ENCODE measurements at places on chromosomes 7 and 10.
A peak's percentile ranks its signal among the peaks of the same experiment; 100 is the strongest.

DNA sequence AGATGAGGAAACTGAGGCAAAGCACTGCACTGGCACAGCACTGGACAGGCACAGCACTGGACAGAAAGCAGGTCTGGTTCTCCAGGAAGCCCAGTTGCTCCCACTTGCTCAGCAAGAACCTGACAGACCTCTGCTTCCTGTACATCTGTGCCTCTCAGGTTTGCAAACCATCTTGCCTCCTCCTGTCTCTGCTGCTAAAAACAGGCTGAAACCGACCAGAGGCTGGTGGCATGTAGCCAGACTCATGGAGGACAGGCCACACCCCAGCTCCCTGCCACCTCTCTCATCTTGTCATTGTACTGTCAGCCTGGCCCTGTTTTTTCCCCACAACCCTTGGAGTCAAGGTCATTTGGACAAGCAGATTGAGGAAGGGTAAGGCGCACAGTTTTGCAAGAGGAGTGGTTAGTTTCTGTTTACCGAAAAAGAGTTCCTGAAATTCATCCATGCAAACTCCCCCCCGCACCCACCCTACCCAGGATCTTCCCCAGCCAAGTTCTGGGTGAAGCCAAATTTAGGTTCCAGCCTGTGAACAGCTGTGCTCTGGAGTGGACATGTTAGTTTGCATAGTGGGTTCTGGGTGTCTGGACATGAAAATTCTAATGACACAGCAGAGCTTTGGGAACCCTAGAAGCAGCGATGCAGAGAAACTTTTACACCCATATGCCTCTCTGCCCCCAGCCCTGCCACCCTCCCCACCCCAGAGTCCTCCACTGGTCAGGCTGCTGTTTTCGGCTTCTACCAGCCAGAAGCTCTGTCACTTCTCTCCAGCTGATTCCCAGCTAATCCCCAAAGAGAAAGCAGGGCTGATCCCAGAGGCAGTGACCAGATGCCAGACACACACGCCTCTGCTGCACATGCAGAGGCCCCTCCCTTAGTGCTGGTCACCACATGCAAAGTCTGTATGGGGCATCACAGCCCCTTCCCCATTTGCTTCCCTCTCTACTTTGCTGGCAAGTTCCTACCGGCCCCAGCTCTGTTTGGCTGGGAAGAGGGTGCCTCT, 8.5 kb upstream of the C10orf105 start:
- no peak for DNase-seq

GRCh38 chr10:51301644-51302043, 227.4 kb downstream of the PRKG1 start:
- DNase-seq = no peak

- no peak for DNase-seq
Observed at GRCh38 chr7:90834771-90835170, 238.7 kb downstream of the CDK14 start.

DNA sequence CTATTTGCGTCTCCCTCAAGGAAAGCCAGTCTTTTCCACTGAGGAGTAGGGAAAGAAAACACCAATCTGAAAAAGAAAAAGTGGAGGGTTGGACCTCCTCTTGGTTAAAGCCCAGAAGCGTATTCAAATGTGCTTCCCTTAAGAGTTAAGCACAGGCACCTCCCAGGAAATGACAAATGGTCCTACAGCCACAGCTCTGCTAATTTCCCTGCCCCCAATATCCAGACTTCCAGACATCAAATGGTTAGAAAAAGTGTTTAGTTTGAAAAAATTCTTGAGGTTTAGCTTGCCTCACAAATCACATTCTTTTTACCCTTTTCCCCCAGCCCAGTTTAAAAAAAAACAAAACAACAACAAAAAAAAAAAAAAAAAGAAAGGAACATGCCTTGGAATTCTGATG, 19.0 kb upstream of the COL1A2 start:
- DNase-seq = peak; percentile 13

- DNase-seq = no peak
Observed at GRCh38 chr7:121544726-121545125, 148.6 kb upstream of the FAM3C start.

DNA sequence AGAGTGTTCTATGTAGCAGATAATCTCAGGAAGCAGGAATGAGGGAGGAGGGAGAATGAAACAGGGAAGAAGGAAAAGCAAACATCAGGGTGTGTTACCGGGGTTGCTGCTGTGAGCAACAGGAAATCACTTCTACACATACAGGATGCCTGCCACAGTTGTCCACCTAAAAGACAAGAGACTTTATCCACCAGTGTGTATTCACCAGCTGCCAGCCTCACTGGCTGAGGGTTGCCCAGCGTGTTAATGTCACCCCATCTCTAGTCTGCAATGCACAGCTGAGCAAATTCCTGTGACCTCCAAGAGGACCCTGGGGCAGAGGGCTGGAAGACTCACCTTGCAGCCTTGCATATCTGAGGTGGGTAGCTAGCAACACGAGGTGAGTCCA, 183.7 kb downstream of the GPAM start:
- no peak for DNase-seq

DNA sequence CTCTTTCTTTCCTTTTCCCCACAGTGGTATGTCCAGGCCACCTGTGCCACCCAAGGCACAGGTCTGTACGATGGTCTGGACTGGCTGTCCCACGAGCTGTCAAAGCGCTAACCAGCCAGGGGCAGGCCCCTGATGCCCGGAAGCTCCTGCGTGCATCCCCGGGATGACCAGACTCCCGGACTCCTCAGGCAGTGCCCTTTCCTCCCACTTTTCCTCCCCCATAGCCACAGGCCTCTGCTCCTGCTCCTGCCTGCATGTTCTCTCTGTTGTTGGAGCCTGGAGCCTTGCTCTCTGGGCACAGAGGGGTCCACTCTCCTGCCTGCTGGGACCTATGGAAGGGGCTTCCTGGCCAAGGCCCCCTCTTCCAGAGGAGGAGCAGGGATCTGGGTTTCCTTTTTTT, 2.3 kb upstream of the FSCN3 start:
- DNase-seq = no peak

GRCh38 chr10:131174651-131175540, 136.6 kb downstream of the TCERG1L start:
- no peak for DNase-seq

DNA sequence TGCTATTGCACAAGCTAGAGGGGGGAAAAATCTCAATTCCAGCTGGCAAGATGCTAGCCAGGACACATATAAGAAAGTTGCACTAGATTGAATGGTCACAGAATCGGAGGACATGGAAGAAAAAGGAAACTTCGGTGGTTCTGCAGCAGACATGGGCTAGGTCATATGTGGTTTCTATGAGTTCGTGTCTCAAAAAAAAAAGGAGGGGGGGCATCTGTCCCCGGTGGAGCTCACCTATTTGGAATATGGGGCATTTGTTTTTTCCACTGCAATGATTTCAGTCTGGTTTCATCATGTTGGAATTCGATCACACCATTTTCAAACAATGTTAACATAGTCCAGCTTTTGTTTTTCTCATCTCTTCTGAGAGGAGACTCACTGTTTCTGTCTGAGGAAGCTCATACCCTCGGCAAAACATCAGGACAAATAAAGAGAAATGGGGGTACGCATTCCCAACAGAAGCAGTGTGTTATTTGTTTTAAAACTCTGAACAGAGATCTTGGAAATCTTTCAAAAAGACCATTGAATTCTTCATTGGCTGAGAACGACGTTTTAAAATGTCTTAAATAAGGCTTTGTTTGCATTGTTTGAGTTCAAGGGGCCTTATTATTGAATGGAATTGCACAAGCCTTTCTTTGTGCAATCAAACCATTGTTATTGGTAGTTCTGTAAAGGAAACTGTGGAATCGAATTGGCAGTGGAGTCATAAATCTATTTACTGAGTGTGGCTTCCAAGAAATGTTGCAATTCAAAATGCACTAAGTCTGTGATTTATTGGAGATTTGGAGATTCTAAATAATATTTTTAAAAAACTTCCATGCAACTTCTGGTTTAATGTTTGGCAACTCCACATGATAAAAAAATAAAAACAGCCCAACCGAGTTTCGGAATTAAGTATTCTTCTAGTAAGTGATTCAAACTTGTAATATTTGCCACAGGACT, 173.2 kb downstream of the RTKN2 start:
- DNase-seq = no peak

DNA sequence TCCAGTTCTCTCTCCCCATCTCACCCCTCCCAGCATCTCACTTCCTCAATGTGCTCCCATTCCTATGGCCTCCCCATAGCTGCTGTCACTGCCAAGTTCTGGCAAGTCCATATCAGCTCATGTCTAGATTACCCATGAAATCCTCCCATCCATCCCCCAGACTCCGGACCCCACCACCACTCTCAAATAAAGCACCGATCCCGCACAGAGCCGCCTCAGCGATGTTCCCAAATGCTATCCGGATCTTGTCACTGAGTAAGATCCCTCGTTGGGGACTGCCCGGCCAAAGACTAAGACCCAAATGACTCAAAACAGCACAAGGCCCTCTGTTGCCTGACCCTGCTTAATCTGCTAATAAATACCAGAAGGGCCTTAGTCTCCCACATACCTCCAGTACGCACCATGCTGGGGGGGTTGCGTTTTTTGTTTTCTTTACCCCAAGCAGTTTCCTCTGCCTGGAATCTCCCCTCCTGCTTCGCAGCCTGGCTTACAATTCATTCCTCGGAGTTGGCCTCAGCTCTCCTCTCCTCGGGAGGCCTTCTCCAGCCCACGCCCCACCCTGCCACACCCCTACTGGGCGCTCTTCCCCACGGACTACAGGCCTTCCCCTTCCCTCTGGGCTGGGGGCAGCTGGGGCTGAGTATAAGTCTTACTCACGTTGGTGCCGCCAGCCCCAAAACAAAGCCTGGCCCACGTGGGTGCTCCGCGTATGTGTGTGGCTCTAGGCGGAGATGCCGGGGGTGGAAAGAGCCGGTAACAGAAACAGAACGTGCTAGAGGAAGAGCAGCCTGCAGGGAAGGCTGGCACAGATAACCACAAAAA, 1.8 kb upstream of the DUSP5 start:
- peak; percentile 80 for DNase-seq

GRCh38 chr7:13577566-13578145, 411.8 kb downstream of the ETV1 start:
- no peak for DNase-seq

DNA sequence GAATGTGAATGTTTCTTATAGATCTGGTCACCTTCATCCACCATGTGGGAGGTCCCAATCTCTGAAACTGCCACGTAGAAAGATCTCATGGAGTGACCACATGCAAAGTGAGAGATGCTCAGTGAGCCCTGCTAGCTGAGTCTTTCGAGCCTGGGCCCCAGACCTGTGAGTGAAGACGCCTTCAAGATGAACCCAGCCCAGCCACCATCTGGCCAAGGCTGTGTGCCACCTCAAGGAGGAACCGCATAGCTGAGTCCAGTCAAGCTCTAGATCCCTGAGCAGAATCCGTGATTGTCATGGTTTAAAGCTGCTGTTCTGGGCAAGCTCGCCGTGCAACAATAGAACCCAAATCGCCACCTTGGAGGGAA, 20.2 kb upstream of the PPIF start:
- DNase-seq = no peak

DNA sequence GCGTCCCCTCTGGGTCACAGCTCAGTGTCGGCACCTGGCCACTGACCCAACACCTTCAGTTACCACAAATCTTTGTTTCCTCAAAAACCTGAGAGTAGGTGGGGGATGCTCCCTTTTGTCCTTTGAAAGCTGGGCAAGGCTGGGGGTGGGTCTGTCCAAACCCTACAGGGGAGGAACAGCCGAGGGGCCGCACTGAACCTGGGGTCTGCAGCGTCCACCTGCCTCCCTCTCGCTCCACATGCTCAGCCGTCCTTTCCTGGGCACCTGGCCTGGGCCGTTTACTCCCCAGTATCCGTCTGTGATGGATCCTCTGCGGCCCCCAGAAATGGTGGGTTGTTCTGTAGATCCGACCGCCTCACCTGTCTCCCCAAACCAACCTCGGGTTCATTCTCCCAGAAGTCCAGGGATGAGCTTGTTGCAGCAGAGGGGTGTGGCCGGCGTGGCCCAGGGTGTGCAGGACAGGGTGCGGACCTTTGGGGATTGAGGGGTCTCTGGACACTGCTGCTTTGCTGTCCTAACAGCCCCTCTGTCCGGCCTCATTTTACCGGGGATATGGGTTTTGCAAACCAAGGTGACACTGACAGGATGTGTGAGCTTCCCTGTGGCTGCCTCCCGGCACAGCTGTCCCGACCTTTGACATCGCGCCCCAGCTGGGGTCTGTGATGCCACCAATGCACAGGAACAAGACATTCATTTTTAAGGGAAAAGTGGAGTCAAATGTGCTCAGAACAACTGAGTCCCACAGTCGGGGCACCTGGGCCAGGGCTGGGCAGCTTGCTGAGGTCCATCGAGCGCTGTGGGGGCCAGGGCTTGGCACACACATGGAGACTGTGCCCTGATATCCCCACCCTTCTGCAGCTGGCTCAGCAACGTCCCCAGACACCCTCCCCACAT, 115.9 kb downstream of the VIPR2 start:
- DNase-seq = no peak

- no peak for DNase-seq
Observed at GRCh38 chr7:48473205-48473865, 302.1 kb downstream of the ABCA13 start.

GRCh38 chr7:104286839-104287238, 41.6 kb upstream of the LHFPL3 start:
- no peak for DNase-seq

DNA sequence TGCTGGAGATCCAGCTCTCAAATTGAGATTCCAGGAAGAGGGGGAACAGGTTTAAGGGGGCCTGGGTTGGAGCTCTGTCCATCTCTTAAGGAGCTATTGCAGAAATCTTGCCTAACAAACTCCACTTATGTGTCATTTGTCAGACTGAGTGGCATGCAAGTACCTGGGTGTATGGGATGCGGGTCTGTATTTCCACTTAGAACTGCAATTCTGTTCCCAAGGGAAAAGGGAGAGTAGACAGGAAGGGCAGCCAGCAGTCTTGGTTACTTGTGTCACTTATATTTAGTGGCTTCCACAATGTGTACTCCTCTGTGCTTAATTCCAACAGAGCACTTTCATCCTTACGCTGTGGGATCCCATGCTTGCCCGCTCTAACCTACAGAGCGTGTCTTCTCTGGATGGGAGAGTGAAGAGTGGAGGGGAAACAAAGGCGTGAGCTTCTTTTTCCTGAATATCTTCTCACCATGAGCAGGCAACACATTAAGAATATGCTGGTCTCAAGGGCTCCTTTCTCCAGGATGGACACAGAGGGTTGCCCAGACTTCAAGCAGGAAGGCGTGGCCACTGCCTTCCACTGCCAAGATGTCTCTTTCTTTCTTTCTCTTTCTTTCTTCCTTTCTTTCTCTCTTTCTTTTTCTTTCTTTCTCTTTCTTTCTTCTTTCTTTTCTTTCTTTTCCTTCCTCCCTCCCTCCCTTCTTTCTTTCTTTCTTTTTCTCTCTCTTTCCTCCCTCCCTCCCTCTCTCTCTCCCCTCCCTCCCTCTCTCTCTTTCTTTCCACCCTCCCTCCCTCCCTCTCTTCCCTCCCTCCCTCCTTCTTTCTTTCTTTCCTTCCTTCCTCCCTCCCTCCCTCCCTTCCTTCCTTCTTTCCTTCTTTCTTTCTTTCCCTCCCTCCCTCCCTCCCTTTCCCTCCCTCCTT, 153.8 kb upstream of the TNS3 start:
- no peak for DNase-seq

DNA sequence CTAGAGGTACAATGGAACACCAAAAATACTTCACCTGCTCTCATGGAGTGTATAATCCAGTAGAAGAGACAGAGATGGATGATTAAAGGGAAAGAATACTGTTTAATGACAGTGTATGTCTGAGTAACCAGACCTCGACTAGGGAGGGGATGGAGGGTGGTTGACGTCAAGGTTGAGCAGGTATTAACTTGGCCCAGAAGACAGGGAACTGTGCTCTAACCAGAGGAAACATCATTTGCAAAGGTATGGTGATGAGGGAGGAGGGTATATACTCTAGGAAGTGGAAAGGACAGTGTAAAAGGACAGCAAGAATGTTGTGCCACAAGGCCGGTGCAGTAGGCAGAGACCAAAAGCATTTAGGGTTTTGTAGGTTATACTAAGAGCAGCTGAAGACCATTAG, 2.9 kb downstream of the MIOS start:
- DNase-seq = no peak
